ENCODE measurements at places on chromosomes 3 and 15.
A peak's percentile ranks its signal among the peaks of the same experiment; 100 is the strongest.

DNA sequence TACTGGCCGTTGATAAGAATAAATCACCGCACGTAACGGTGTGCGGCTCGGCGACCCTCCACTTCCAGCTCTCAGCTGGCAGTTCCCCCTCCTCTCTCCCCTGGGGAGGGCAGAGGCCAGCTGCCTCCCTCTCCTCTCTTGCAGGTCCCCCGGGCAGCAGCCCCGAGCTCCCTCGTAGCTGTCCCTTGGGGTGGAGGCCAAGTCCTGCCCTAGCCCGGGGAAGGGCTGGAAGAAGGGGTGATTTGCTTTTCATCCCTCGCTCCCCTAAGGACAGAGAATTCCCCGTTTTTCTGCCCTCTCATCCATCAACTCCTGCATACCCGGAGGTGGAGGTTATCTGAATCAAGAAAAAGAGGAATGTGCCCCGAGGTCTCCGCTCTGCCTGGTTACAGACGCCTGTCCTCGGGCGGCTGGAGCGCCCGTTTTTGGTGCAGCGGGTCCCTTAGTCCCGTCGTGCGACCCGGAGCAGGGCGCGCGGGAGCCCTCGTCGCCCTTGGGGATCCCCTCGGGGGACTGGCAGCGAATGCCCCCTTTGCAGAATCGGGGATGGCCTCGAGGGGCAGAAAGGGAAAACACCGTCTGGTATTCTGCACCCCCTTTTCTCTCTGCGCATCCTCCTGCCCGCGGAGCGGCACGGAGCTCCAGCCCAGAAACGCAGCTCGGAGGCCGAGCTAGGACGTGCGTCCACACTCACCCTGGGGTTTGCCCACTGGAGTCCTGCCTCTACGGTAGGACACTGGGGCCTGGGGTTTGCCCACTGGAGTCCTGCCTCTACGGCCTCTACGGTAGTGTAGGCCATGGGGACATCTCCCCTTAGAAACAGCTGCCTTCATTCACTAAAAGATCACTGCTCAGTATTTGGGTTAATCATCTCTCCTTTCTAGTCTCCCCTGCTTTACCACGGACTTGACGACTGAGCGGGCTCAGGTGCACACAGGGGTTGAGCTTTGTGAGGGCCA lies 2.2 kb downstream of the PTPRG start:
- no peak for DNase-seq

GRCh38 chr15:100521907-100522306 lies 6.8 kb downstream of the CERS3 start:
- no peak for DNase-seq

- DNase-seq, result no peak
Observed at GRCh38 chr3:148494451-148494850, 203.3 kb upstream of the AGTR1 start.

GRCh38 chr3:117291476-117291875 lies 581.9 kb downstream of the TUSC7 start:
- DNase-seq, result no peak

DNA sequence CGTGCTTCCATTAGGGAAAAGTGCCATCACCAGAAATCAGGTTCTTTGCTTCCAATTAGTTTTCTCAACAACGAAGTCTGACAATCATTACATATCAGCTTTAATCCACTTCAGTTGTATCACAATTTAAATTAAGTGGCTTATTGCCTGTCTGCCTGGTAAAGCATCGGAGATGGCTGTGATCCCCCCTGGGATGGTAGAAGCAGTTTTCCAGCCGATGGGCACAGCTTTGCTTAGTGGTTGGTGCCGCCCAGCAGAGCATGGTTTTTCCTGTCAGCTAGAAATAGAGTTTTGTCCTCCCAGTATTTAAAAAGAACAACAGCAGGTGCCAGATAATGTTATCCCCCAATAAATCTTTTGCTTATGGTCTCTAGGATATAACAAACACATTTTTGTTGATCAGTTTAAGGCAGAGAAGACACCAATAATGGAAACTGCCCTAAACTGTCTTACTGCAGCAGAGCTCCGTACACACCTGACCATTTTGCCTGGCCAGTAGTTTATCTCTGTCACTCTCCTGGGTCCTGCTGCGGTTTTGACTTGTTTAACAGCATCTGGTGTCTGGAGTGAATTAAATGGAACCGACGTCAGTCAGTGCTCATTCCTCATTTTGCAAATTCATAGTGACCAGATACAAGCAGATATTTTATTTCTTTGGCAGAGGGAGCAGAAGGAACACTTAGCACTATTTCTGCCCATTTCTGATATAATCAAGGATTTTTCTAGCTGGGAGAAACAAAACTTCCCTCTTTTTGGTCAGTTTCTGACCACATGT lies 79.1 kb downstream of the SLC49A4 start:
- DNase-seq, result no peak

GRCh38 chr3:33417066-33417673 lies 23.0 kb downstream of the UBP1 start:
- DNase-seq, result peak; percentile 53

DNA sequence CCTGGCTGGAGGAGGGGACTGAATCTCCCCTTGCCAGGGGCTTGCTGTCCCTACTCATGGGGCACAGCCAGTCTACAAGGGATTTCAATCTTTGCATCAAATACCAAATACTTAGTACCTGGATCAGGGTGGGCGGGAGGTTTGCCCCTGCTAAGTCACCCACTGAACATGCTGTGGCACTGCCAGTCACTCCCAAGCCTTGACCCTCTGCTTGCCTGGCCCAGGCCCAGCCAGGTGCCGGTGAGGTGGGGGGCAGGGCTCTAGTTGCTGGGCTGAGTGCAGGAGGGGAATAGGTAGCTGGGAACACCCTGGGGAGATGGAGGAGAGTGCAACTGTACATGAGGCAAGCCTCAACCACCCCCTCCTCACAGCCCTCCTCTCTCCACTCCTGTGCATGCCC lies 136.3 kb upstream of the LRTM1 start:
- DNase-seq, result no peak

- DNase-seq, result no peak
Observed at GRCh38 chr15:101434032-101434920, 55.2 kb downstream of the PCSK6 start.

GRCh38 chr3:57658536-57658935 lies 34.3 kb downstream of the DENND6A start:
- no peak for DNase-seq

GRCh38 chr3:57826245-57826951 lies 70.3 kb downstream of the SLMAP start:
- DNase-seq, result no peak

DNA sequence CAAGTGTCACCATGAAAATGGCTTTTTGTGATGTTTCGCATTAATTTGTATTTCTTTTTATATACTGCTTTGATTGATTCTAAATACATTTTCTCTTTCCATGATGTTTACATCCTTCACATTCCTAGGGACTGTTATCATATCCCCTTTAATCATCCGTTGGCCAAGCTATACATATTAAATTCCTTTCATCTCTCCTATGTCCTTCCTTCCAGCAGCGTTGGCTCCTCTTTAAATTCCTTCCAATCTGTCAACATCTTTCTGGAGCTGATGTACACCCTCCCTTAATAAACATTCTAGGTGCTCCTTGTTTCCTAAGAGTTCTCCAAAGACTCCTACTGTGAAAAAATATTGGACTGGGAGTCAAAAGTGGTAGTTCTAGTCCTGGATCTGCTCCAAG lies 87.8 kb downstream of the IGF2BP2 start:
- DNase-seq, result no peak

DNA sequence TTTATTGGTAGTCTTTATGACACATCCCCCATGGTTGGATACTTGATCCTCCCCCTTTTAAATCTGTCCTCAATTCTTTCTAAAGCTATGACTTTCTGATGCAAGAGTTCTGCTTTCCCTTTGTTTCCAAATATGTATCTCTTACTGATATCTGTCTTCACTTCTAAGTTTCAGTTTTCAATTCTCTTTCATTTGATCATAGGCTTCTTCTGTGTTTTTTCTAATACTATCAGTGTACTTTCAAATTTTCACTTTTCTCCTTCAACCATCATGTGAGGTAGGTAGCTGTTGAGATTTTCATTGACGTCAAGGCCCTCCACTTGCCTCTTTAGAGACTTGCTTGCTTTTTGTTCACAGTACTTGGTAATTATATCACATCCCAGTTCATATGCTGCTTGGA lies 436.5 kb downstream of the CNTN4 start:
- DNase-seq, result no peak

GRCh38 chr3:102129760-102130608 lies 280.7 kb downstream of the NFKBIZ start:
- peak; percentile 11 for DNase-seq

- peak; percentile 52 for DNase-seq
Observed at GRCh38 chr3:38003371-38003816, 12.8 kb downstream of the VILL start.

GRCh38 chr3:45670991-45671390 lies 18.2 kb upstream of the SACM1L start:
- no peak for DNase-seq

- DNase-seq, result no peak
Observed at GRCh38 chr3:10007126-10007782, 19.0 kb upstream of the FANCD2 start.

- DNase-seq, result no peak
Observed at GRCh38 chr15:85839643-85840042, 44.9 kb upstream of the KLHL25 start.

DNA sequence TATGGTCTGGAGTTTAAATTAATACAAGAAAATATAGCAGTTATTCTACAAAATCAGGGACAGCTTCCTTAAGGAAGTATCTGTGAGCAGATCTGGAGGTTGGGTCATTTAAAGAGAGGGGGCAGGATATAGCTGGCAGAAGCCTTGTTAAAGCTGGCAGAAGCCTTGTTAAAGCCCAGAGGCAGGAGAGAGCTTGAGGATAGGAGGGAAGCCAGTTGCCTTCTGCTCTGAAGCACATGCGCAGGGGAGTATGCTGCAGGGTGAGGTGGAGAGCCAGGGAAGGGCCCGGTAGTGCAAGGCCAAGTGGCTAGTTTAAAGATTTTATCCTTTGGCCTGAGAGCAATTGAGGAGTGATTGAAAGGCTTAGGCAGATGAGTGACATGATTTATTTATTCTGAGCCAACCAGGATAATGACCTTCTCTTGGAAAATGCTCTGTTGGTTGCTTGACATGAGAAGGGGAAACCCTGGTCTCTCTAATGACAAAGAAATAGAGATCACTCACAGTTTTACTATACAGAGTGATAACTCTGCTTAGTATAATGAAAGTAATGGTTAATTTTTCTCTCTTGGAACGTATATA lies 3.9 kb downstream of the EAF1 start:
- DNase-seq, result no peak

DNA sequence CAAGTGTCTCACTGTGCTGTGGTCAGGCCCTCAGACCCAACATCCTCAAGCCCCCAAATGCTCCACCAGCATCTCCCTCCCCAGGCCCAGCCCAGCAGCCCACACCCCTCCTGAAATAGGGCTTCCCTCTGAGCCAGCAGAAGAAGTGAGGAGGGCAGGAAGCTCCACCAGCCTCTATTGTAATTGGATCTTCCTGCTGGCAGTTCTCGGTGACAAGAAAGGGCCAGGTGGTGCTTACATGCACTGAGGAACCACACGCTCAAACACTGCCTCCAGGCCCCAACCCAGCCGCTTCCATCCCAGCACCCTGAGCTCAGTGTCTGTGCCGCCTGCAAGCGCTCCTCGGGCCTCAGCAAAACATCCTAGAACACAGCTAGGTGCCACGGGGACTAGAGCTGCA lies 96.7 kb downstream of the ATP10A start:
- DNase-seq, result no peak

- DNase-seq, result no peak
Observed at GRCh38 chr3:188064831-188065493, 89.0 kb upstream of the LPP start.

GRCh38 chr3:71089271-71089847 lies 494.2 kb downstream of the FOXP1 start:
- DNase-seq, result no peak

- peak; percentile 72 for DNase-seq
Observed at GRCh38 chr15:62254137-62254934, 89.3 kb upstream of the C2CD4B start.

GRCh38 chr3:155252021-155252420 lies 41.5 kb downstream of the STRIT1 start:
- DNase-seq, result no peak

DNA sequence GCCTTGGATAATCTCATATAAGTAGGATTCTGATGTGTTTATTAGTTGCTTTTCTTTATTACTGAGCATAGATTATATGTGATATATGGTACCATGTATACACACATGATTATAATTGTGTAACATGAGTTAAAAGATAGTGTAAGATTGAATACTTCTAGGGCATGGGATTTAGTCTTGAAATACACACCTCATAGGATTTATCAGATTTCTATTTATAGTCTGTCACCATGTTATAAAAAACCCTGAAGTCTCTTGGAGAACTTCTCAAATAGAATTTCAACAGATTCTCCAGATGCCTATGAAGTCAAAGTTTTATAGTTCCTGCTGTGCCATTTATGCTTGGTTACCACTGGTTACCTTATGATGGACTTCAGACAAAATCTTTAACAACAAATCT lies 11.2 kb upstream of the KPNA4 start:
- DNase-seq, result no peak

GRCh38 chr3:9068051-9068450 lies 104.8 kb upstream of the RAD18 start:
- DNase-seq, result no peak

DNA sequence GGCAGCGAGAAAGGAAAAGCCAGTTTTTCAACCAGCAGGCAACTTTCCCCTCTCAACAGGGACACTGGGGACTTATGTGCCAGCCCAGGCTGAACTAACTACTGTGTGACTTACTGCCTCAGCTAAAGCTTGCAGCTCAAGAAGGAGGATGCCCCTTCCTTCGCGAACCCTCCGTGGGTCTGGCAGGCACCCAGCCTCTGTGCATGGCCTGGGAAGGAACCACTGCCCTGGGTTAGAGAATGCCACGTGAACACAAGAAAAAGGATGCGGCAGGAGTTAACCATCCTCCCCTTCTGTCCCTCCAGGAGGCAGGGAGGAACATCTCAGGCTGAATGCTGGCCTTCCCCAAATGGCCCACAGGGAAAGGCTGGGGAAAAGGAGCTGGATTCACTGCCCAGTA lies 29.0 kb downstream of the CHDH start:
- DNase-seq, result no peak

DNA sequence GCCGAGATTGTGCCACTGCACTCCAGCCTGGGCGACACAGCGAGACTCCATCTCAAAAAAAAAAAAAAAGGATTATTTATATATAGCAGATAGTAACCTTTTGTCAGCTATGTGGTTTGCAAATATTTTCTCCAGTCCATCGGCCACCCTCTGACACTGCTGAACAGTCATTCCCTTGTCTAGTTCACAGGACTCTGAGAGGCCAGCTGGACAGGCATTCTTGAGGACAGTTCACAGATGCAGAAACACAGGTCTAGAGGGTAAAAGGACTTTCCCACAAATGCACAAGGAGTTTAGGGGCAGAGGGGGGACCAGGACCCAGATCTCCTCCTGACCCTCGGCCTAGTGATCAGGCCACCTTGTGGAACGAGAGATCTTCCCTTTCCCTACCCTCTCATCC lies 7.5 kb upstream of the TMEM40 start:
- no peak for DNase-seq

Data from activated CD4-positive, alpha-beta T cell treated with anti-CD3 and anti-CD28 coated beads, Interleukin-2, Interleukin-4, amounts not matched to agents 100 ng/mL and 50 ng/mL, durations not matched to agents 16 hours and 8 hours (primary cell).